ENCODE measurements at places on chromosomes 12 and 14.

DNA sequence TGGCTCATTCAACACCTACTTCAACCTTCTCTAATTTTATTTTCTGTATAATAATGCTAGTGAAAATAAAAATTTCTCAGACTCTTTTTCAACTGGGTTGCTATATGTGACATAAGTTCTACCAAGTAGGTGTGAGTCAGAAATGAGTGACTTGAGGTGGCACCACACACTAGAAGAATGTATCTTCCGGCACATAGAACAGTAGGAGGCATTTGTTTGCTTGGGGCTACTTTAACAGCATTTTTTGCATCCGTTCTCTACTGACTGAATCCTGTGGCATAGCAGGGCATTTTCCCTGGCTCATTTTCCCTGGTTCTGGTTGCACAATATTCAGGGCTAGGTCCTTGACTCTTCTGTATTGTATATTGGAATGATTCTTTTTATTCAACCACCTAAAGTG lies 194.0 kb upstream of the SLC16A7 start:
- DNase-seq, result no peak

GRCh38 chr12:12725956-12726554 lies 8.9 kb downstream of the CDKN1B start:
- DNase-seq, result no peak

- no peak for DNase-seq
These were observed 200.6 kb upstream of the TBX3 start for GRCh38 chr12:114884575-114884974.

DNA sequence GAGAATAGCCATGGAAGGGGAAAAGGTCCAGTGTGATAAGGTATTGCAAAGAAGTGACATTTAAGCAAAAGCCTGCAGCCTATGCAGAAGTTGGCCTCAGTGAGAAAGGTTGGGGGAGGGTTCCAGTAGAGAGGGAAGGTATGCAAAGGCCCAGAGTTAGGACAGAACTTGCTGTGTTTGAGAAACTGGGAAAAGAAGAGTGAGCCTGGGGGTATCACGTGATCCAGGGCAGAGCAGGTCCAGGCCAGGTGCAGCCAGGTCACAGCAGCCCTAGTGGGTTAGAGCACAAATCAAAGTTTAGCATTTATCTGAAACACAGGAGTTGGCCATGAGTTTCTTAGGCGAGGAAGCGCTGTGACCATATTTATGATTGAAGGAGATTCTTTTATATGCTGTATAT lies 1.6 kb downstream of the SERPINA5 start:
- no peak for DNase-seq

GRCh38 chr12:79933532-79934264 lies 1.2 kb downstream of the PPP1R12A start:
- no peak for DNase-seq

GRCh38 chr12:117486840-117487659 lies 125.6 kb upstream of the NOS1 start:
- no peak for DNase-seq

DNA sequence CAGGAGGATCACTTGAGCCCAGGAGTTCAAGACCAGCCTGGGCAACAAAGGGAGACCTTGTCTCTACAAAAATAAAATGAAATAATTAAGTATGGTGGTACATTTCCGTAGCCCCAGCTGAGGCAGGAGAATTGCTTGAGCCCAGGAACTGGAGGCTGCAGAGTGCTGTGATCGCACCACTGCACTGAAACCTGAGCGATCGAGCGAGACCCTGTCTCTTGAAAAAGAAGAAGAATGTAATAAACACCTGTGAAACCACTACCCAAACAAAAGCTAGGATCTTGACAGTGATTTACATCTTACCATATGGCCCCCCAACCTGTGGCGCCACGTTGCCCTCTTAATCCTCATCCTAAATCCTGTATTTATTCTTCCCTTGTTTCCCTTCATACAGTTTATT lies 5.7 kb upstream of the DTX1 start:
- no peak for DNase-seq

All from activated CD4-positive, alpha-beta T cell treated with anti-CD3 and anti-CD28 coated beads for 24 hours (primary cell).